ENCODE measurements at places on chromosomes 2 and 18.
A peak's percentile ranks its signal among the peaks of the same experiment; 100 is the strongest.

DNA sequence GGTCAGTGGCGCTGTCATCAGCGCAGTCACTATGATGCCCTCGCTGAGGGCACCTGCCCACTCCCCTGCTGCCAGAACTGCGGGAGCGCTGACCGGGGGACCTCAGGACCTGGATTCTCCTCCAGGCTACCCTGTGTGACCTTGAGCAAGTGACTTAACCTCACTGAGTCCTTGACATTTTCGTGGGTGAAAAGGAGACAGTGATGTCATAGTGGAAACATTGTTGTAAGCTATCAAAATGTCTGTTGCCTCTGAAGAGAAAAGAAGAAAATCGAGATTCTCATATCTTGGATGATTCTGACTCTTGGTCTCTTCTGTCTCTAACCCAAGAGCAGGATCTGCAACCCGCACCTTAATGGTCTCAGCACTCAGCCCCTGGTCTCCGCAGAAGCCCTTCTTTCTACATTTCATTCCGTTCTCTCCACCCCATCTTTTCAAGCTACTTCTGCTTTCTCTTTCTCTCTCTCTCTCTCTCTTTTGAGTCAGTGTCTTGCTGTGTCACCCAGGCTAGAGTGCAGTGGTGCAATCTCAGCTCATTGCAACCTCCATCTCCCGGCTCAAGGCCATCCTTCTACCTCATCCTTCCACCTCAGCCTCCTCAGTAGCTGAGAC lies 978 bp upstream of the TUBA4A start:
- DNase-seq: peak; percentile 19

GRCh38 chr2:161063946-161064306 lies 96.3 kb upstream of the TANK start:
- no peak for DNase-seq

GRCh38 chr2:241099246-241099645 lies 2.8 kb downstream of the MTERF4 start:
- DNase-seq: no peak

DNA sequence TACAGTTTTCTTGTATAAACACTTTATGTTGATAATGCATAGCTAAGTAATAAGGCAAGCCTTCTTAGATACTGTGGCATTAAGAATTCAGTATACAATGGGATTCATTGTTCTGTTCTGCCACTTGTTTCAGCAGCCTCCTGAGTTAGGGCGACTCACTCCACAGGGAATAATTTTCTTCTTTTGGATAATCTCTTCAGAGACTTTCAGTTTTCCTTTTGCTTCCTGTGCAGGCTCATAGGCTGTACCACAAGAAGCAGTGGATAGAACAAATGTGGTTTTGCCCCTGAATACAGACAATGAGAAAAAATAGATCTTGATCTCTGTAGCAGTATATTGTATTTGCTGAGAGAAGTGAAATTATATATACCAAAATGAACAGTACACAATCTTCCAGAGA lies 298.0 kb downstream of the ZNF407 start:
- DNase-seq: no peak

DNA sequence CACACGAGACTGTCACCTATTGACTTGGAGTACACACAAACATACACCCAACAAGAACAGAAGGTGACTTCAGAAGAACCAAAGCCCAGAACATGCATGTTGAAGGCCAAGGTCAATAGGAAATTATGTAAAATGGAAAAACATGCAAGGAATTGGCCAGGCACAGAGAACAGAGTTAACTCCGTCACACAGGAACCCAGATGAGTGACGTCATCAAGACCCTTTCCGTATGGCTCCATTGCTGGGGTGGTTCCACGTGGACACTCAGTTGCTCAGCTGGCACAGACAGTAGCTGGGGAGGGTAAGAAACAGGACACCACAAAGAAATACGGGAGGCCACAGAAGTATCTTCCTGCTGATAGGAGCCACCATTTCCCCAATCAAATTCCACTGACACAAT lies 18.4 kb downstream of the SOX11 start:
- no peak for DNase-seq

DNA sequence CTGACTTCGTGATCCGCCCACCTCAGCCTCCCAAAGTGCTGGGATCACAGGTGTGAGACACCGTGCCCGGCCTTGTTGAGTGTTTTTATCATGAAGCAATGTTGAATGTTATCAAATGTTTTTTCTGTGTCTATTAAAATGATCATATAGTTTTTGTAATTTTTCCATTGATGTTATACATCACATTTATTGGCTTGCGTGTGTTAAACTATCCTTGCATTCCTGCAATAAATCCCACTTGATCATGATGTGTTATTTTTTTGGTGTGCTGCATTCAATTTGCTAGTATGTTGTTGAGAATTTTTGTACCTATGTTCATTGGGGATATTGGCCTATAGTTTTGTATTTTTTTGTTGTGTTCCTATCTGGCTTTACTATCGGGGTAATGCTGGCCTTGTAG lies 113.1 kb upstream of the PARD3B start:
- no peak for DNase-seq

DNA sequence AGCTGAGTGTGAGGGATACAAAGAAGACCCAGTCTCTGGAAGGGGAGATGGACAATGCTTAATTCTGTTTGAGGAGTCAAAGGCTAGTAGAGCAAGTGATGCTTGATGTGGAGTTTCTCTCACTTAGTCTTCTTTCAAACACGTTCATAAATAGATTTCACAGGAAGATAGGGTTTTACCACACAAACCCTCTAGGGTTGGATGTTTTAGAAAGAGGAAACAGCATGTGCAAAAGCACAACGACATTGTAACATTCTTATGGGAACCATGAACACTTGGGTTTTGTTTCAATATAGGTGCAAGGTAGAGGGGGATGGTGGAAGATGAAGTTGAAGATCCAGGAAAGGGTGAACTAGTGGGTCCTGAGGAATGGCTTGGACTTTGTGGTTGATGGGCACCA lies 10.8 kb upstream of the EFEMP1 start:
- DNase-seq: no peak

- DNase-seq: no peak
Measured at GRCh38 chr18:48926420-48926857, 24.3 kb downstream of the SMAD7 start.

DNA sequence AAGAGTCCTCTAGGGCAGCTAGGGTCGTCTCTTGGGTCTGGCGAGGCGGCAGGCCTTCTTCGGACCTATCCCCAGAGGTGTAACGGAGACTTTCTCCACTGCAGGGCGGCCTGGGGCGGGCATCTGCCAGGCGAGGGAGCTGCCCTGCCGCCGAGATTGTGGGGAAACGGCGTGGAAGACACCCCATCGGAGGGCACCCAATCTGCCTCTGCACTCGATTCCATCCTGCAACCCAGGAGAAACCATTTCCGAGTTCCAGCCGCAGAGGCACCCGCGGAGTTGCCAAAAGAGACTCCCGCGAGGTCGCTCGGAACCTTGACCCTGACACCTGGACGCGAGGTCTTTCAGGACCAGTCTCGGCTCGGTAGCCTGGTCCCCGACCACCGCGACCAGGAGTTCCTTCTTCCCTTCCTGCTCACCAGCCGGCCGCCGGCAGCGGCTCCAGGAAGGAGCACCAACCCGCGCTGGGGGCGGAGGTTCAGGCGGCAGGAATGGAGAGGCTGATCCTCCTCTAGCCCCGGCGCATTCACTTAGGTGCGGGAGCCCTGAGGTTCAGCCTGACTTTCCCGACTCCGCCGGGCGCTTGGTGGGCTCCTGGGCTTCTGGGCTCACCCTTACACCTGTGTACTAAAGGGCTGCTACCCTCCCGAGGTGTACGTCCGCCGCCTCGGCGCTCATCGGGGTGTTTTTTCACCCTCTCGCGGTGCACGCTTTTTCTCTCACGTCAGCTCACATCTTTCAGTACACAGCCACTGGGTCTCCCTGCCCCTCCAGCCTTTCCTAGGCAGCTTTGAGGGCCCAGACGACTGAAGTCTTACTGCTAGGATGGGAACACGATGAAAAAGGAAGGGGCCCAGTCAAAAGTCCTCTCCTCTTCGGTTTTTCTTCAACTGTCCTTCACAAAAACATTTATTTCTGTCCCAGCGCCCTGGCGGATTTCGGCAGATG lies 8.1 kb downstream of the SIX2 start:
- DNase-seq: no peak

DNA sequence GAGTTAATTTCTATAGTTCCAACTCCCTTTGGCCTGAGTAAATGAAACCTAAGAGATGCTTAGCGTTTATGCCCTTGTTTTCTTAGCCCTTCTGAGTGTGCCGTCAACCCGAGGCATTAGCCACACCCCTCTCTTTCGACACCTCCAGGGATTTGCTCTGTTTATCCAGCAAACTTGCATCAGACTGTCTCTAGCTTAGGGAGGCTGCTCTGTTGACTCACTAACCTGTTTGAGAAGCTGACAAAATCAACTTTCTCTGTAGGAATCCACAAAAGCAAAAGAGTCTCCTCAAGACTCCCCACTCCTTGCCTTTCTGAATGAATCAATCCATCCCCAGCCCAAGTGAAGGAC lies 317.6 kb downstream of the TNS1 start:
- no peak for DNase-seq

DNA sequence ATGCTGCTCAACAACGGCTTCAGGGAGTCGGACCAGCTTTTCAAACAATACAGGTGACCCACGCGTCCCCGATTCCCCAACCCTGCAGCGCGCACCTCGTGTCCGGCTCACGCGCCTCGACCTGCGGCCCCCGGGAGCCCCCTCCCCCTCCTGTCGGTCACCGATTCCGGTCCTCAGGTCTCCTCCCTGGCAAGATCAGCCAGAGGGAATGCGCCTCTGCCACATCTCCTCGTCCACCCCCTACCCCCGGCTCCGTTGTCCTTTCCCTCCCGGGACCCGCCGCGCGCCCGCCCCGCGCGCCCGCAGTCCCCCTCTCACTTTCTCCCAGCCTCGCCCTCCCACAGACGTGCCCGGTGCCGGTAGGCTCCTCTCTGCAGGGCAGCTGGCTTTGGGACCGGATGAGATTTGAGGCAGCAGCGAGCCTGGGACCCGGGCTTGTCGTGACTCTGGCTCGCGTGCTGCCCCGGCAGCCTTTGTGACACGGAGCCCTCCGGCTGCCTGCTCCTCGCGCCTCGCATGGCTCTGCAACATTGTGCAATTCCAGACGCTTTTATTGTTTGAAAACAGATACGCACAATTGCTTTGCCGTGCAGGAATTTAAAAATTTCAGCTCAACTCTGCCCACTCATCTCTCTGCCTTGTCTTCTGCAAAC lies 558 bp downstream of the TTC39C start:
- no peak for DNase-seq

DNA sequence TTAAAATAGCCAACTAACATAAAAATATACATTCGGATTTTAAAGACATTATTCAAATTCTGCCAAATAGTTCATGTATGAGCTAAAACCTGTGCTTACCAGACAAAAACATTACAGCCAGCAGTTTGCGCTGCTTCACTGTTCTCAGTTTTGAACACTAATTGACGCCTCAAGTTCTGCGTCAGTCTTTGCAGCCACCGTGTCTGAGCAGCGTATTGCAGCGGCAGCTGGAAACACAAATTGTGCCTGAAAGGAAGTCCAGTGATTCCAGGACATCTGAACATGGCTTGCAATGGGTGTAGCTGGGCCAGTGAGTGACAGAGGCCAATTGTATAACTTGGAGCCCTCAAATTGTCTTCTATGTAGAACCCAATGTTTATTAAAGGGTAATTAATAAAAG lies 267.6 kb downstream of the TFCP2L1 start:
- no peak for DNase-seq

- no peak for DNase-seq
Measured at GRCh38 chr2:65024149-65024829, 31.9 kb upstream of the CEP68 start.

GRCh38 chr2:98252038-98252773 lies 94.0 kb upstream of the CNGA3 start:
- no peak for DNase-seq

GRCh38 chr18:7789856-7790552 lies 222.9 kb downstream of the PTPRM start:
- DNase-seq: no peak

DNA sequence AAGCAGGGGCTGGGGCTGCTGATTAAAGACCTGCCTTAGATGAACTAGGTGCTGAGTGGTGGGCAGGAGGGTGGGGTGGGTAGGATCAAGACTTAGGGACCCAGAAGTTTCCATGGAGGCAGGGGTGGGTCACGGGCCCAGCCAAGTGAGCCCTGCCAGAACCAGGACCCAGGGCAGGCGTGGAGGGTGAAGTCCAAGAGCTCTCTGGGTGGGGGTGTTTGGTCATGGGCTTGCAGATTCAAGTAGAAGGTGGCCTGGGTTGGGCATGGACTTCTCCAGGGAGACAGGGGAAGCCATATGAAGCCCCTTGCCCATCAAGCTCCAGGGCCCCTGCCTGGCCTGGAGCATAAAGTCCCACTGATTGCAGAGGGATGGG lies 168.8 kb downstream of the SMAD7 start:
- no peak for DNase-seq
